Peyer's patch (tissue), 4 donors: ENCODE measurements at places on chromosomes 12 and 14. TPM values are rescaled to one million over a fixed set of nuclear protein-coding genes. Genes with fewer than 3 reads are reported as not detected.

Gene MGP
- total RNA-seq, result 116 TPM

Gene TAS2R9
- not detected for total RNA-seq

Gene SSPN
- 10.9 TPM for total RNA-seq

Gene CFAP251
- not detected for total RNA-seq

Gene GRIN2B
- under 0.01 TPM for total RNA-seq

Gene SYNE3
- 7.2 TPM for total RNA-seq

Gene BICDL1
- total RNA-seq, result 9.2 TPM

Gene KLHL33
- not detected for total RNA-seq

Gene CYP46A1
- total RNA-seq, result not detected

Gene KRT79
- total RNA-seq, result not detected

Gene GUCY2C
- 25.6 TPM for total RNA-seq

Gene PARPBP
- 2.9 TPM for total RNA-seq

Gene ALDH6A1
- 67.8 TPM for total RNA-seq

Gene SMIM10L1
- 7.9 TPM for total RNA-seq

Gene KLRG1
- total RNA-seq, result not detected

Gene P2RX2
- total RNA-seq, result 4.7 TPM

Gene DIO2
- total RNA-seq, result 3.2 TPM

Gene HIGD1C
- total RNA-seq, result not detected

Gene SCFD1
- total RNA-seq, result 68.8 TPM
